AG08396 (cell line): ENCODE measurements at places on chromosomes 2 and 18.

DNA sequence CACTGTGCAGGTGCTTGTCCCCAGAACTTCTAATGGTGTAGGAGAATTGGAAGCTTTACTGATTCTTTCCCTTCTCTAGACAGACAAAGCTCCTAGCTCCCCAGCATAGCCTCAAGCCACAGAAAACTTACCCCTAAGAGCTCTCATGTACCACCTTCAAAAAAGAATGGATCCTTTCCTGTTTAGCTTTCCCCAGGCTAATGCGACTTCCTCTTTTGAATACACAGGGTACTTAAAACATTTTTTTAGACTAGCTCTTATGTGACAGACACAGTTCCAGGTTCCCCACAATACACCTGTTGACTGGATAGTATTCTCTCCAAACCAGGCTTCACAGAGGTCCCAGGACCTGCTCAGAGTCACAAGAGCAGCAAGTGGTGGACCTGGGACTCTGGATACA, 8.3 kb downstream of the CTAGE1 start:
- no peak for DNase-seq

GRCh38 chr2:28665041-28665704, 86.5 kb upstream of the PPP1CB start:
- peak; percentile 72 for DNase-seq

- peak; percentile 21 for DNase-seq
Measured at GRCh38 chr2:188114014-188114413, 177.7 kb upstream of the GULP1 start.

DNA sequence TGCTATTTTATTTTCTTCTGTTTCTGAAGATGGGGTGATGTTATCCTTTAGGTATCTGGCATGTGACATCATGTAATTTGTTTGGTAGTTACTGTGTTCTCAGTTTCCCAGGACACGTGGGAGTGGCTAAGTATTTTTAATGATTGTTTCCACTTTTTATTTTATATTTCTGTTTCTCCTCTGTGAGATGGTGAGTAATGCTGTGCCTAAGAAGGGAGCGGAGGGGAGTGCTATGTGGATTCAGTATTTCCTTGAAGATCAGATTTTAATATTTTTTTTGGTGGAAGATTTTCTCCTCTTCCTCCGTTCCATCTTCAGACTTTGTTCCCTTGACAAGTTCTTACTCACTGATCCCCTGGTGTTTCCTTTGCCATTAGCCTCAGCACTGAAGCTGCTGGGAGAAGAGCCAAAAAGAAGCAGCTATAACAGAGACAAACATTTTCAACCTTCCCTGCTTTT, 180.0 kb upstream of the MMADHC start:
- peak; percentile 20 for DNase-seq
